Astrocyte (in vitro differentiated cells and primary cell): ENCODE measurements at places on chromosomes 16 and 17.

DNA sequence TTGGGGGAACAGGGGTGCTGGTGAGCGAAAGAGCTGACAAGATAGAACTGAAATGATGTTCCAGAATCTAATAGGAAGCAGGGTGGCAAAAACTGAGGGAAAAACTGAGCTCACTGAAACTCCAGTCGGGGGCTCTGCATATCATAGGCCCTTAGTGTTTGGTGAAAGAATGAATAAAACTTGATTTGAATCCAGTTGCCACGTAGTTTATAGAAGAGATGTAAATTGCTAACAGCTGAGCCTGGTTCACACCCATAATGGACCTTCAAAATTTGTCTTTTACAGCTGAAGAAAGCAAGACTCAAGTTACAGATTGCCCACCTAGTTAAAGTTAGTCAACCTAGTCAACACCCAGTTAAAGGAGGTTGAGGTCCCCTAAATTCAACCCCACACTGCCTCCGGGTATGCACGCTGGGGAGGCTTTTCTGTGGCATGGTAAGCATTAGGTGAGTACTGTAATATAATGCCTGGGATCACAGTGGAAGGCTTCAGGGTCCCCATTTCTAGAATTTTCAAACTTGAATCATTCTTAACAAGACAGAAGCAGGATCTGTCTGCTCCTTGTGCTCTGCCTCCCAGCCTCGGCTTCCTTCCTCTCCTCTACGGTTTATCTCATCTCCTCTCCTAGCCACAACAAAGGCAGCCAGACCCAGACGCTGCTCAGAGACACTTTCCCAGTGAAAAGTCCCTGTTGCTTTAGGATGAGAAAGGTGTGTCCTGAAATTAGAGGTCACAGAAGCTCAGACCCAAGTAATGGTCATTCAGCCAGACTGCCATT, 26.9 kb upstream of the SUPT4H1 start:
- DNase-seq = no peak

GRCh38 chr17:72336026-72336803, 215.4 kb downstream of the SOX9 start:
- DNase-seq = peak; percentile 59

GRCh38 chr17:173166-173911, 8.1 kb downstream of the DOC2B start:
- no peak for DNase-seq

DNA sequence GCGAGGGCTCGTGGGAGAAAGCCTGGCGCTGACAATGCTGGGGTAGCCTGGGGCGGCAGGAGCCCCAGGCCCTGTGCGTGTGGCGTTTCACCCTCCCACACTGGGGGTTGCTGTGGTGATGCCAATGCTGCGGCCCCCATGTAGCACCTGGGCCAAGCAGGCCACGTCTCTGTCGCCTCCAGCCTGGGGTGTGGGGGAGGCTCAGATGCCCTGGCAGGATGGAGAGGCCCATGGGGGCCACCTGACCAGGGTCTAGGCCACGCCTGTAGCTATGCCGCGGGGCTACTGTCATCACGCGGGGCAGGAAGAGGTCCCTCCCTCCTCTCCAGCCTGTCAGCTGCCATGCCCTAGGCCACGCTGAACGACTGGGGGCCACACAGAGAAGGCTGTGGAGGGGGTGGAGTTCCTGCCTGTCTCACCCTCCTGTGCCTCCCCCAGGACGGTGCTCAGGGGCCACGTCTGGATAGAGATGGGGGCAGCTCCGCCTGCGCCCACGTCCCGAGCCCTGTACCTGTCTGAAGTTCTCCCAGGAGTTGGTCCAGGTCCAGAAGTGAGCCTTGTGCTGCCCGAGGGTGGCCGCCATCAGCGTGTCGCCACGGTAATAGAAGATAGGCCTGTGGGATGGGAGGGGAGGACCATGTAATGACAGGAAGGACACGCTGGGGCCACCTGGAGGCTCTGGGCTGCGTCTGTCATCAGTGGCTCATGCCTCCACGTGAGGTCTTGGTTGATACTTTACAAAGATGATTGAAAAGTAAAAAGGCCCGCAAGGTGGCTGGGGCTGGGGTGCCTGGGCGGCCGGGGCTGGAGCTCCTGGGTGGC, 12.7 kb upstream of the APRT start:
- no peak for DNase-seq

DNA sequence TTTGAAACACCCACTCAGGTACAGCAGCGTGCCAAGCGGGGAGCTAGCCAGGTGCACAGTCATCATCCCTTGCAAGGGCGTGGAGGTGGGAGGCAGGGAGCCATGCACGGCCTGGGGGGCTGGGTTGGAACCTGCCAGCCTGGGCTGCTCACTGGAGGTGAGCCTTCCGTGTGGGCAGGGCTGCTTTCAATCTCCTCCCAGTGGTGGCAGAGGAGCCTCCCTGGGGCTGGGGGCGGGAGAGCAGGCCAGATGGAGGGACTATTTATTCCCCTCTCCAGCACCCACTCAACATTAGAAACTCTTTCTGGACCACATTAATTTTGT, 90.3 kb downstream of the KATNIP start:
- no peak for DNase-seq
